ENCODE measurements at places on chromosomes 4 and X.

- no peak for DNase-seq
These were observed 32.1 kb upstream of the VEGFC start for GRCh38 chr4:176824645-176825366.

DNA sequence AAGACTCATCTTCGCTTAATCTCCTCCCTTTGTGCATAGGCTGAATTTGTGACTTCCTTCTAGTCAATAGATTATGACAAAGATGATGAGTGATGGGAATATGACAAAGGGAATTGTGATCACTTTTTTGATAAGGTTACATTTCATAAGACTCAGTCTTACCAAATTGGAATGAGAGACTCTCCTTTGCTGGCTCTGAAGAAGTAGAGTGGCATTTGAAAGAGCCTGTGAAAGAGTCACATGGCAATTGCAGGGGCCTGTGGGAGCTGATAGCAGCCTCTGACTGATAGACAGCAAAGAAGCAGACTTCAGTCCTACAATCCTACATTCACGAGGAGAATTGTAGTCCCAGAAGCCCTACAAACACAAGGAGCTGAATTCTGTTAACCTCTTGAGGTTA, 44.9 kb upstream of the ADAMTS3 start:
- DNase-seq = no peak

DNA sequence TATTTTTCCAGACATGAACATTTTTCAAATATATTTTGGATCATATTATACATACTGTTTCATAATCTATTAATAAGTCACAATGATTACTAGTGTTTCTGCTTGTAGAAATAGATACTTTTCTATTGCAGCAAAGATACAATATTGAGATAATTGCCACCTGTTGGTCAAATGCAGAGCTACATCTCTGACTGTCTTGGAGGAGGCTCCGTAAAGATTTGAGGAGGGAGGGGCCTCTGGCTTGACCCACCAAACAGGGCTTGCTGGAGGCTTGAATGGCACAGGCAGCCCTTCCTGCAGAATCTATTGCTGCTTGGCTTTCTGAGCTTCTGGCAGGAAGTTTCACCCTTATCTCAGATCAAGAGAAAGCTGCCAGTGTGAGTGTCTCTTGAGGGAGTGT, 99.3 kb upstream of the ARMCX2 start:
- DNase-seq = no peak

- DNase-seq = no peak
These were observed 12.5 kb downstream of the ARX start for GRCh38 chrX:25003066-25003849.

DNA sequence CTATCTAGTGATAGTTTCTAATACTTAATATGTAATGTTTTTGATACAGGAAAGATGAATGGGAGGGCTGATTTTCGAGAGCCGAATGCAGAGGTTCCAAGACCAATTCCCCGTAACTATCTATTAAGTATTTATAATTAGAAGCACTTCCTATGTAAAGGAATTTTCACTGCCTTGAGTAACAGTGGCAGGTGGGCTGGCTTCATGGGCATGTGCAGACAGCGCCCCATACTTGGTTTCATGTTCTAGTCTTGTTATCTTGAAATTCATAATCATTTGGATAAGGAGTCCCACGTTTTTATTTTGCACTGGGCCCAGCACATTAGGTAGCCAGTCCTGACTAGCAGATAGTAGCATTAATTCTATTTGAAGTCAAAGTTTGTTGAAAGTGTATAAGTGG, 1.7 kb downstream of the OCIAD1 start:
- no peak for DNase-seq

GRCh38 chrX:53013291-53013690, 35.3 kb upstream of the GPR173 start:
- no peak for DNase-seq

DNA sequence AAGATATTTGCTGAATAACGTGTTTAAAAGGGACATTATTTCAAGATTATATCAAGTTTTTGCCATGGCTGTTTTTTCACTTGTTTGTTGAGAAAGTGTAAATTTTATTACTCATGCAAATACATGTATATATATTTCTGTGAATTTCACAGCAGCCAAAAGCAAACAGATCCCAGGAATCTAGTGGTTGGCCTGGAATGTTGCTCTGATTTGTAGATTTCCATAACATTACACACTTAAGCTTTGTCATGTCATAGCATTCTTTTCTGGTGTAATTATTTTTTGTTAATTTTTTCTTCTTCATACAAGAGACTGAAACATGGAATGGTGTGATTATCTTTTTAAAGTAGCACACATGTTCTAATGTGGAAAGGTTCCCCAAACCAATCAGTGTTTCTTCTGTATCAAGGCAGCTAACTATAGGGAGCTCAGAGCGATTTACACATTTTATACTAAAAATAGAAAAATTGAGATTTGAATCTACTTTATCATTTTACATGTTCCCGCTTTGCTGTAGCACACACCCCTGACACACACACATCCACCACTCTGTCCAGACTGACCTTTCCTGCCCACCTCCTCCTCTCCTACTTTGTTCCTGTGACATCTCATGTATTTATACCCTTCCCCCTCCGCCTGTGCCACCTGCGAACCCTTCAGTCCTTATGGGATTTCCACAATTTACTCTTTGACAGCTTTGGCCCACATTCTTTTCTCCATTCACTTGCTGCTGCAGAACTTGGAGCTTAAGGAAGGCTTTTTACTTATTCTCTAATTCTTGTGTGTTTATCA, 20.3 kb downstream of the RUFY3 start:
- no peak for DNase-seq

GRCh38 chrX:45011131-45011530, 138.1 kb downstream of the KDM6A start:
- DNase-seq = no peak

- no peak for DNase-seq
These were observed 1.9 kb downstream of the CHRNA9 start for GRCh38 chr4:40337051-40337450.

- DNase-seq = no peak
These were observed 10.6 kb downstream of the FAM120C start for GRCh38 chrX:54172455-54172854.

- no peak for DNase-seq
These were observed 2.3 kb downstream of the AMMECR1 start for GRCh38 chrX:110315551-110315950.

GRCh38 chrX:70988425-70988824, 57.5 kb upstream of the SLC7A3 start:
- DNase-seq = no peak

GRCh38 chr4:100359441-100359840, 158.4 kb downstream of the EMCN start:
- DNase-seq = no peak

DNA sequence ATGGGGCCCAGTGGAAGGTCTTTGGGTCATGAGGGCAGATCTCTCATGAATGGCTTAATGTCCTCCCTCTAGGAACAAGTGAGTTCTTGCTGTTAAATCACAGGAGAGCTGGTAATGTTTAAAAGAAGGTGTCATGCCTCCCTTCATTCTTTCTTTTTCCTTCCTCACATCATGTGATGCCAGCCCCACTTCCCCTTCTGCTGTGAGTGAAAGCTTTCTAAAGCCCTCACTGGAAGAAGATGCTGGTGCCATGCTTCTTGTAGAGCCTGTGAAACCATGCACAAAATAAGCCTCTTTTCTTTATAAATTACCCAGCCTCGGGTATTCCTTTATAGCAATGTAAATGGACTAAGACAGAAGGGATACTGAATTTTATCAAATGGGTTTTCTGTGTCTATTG, 66.1 kb upstream of the ZNF827 start:
- no peak for DNase-seq

- no peak for DNase-seq
These were observed 71.8 kb downstream of the FBXO8 start for GRCh38 chr4:174211622-174212044.

DNA sequence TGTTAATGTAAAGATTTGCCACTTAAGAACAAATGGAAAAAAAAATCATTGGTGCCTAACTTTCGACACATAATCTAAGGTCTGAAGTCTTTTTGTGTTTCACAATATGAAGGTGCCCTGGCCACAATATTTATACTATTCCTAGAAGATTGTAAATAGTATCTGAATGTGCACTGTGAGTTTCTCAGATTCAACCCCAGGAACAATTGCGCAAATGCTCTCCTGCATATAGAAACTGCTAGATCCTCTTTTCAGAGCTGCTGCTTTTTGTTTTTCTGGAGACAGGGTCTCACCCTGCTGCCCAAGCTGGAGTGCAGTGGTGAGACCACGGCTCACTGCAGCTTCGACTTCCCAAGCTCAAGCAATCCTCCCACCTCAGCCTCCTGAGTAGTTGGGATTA, 480.1 kb upstream of the FTHL17 start:
- DNase-seq = no peak

- DNase-seq = no peak
These were observed 25.3 kb upstream of the HERC6 start for GRCh38 chr4:88353324-88353723.

- DNase-seq = no peak
These were observed 28.3 kb downstream of the TMEM144 start for GRCh38 chr4:158238575-158238974.

DNA sequence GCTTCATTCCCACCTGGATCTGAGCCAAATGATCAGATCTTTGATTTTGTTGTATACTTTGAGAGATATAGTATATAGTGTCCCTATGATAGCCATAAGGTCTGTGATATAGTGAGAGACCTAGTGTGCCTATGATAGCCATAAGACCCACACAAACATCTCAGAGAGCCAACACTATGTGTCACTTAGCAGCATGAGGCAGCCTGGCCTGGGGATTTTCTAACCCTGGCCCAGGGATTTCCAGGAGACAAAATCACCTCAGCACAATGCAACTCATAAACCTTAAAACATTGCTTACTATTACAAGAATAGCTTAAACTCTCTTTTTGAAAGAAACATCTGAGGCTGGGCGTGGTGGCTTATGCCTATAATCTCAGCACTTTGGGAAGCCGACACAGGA, 23.2 kb upstream of the COL25A1 start:
- DNase-seq = no peak

GRCh38 chr4:107719207-107719921, 670 bp downstream of the PAPSS1 start:
- no peak for DNase-seq

DNA sequence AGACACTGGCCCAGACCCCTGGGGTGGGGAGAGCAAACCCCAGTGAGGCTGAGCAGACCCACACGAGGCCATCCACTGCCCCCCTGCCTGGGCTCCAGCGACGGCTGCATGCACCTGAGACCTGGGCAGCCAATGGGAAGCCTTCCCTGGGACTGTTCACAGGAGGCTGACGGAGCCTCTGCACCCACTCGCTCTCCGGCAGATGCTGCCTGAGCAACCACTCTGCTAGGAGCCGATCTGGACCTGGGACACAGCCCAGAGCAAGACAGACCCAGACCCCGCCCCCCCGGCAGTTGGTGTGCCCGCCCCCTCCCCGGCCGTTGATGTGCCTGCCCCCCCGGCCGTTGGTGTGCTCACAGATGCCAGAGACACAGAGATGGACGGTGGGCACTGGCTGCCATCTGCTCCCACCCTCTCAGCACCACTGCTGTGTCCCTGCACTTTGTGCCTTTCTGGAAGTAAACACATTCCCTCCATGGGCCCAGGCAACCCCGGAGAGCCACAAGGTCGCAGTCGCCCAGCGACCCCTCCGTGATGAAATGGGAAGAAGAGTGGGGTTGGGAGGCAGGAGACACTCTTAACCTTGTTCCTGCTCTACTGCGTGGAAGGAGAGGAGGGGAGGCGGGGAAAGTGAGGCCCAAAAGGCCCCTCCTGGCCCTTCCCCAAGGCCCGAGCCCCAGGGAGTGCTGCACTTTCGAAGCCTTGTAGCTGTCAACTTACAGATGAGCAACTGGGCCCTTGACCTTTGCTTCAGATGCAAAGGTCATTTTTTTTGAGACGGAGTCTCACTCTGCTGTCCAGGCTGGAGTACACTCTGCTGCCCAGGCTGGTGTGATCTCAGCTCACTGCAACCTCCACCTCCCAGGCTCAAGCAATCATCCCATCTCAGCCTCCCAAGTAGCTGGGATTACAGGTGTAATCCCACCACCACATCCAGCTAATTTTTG, 62.0 kb downstream of the ZFYVE28 start:
- DNase-seq = no peak

- DNase-seq = no peak
These were observed 136.5 kb downstream of the KDM6A start for GRCh38 chrX:45009371-45010000.

- DNase-seq = no peak
These were observed 30.2 kb upstream of the CYP4V2 start for GRCh38 chr4:186161138-186161537.

DNA sequence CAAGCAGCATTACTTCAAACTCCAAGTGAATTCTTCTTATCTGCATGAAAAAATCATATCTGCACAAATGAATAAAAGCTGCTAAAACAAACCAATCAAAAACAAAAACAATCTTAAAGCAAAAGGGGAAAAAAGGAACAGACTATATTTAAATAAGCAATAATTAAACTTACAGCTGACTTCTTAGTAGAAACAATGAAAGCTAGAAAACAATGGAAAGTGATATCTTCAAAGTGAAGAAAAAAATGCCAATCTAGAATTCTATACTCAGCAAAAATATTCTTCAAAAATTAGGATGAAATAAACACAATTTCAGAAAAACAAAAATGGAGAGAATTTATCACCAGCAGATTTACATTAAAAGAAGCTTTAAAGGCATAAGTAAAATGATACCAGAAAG, 20.0 kb downstream of the STBD1 start:
- DNase-seq = no peak

DNA sequence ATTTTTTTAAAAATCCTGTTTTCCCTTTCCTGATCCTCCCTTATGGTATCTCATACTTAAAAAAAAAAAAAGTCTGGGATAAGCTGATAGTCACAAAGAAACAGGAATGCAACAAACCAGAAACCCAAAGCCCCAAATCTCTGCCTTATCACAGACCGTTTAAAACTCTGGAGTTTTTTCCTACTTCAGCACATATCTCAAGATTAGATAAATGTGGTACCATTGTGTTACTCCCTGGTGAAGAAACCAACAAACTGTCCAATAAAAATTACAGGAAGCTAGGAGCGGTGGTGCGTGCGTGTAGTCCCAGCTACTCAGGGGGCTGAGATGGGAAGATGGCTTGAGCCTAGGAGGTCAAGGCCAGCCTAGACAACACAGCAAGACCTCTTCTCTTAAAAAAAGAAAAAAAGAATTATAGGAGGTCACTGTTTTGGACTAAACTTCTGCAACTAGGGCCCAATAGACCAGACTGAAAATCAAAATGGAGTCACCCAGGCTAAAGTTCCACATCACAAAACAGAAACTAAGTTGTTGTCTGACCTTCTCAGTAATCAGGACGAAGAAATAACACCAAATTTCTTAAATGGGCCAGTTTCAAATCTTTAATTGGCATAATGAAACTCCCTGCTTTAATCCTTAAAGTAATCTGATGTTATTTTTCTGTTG, 51.9 kb downstream of the RBM47 start:
- DNase-seq = no peak

- DNase-seq = no peak
These were observed 18.4 kb downstream of the CT47B1 start for GRCh38 chrX:120857240-120857639.

- DNase-seq = no peak
These were observed 46.0 kb downstream of the ELOVL6 start for GRCh38 chr4:110152386-110152785.

DNA sequence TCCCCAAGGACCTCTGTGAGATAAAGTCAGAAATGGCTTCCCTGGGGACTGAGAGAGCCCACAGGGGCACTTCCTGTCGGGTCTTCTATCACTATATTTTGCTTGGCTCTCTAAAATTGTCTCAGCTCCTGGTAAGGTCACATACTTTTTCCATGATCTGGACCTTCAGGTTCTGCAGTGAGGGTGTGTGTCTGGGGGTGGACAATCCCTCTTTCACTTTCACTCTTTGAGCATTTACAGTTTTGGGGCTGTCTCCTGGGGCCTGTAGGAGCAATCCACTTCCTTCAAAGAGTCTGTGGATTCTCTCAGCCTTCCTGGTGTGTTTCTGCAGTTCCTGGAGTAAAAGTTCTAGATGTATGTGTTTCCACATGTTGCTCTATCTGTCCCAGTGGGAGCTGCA, 335.7 kb downstream of the FSTL5 start:
- no peak for DNase-seq
